Mesothelial cell of epicardium (in vitro differentiated cells): ENCODE measurements at places on chromosomes 7 and 10.

DNA sequence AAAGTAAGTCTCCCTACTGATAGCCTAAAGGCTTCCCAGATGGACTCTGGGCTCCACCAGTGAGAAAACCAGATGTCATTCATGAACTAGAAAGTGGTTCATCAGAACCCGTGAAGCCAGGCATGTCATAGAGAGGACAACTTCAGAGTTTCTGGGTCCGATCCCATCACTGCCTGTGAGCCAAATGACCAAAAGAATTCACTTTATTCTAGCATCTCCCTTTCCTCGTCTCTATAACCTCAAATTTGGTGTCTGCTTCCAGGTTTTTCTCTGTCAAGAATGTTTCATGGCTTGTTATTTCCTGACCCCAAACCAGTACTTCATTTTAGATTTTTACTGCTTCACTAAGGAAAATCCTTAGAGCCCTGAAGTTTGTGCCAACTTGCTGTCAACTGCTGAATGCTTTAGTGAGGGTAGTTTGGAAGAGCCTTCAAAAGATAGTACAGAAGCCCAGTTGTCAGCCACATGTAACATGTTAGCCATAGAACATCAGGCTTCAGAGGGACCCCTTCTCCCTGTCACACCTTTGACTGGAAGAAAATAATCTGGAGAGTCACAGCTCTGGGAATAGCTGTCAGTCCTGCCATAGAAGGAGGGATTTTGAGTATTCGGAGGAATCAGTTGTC is 34.0 kb downstream of the ITGB8 start:
- H3K27ac ChIP-seq: peak overlapping the region; percentile 37
- no peak for DNase-seq
- H3K36me3 ChIP-seq: peaks cover 39% of the 10 kb centered on the region
- peaks cover 2% of the 10 kb centered on the region for H3K4me1 ChIP-seq

DNA sequence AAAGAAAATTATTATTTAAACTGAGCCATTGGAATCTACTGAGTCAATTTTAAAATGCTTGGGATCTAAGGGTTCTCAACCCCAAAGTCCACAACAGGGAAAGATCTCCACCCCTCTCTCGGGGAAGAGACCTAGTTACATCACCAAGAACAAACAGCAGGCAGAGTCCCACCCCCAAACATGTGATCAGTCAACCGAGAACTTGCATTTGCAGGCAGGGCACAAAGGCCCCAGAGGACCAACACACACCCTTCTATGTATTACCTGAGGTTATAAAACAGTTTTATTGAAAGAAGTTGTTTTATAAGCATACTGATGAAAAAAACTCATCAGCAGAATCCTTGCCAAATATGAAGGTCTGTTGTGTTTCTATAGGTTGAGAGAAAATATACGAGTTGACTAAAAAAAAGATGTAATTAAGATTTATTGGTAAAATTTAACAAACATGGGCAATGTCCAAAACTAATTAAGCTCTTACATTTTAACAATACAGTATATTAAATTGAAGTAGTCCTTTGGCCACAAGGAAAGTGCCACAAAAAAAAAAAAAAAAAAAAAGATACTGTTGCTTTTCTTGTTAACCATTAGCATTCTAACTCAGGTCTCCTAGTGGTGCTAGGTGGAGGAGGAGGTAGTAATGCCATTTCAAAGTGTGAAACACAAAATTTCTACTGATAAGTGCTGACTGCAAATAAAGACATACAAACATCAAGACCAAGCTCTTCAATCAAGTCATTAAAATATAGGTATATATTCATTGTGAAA is 975 bp upstream of the USP54 start:
- peak overlapping the region; percentile 76 for H3K27ac ChIP-seq
- peaks cover 27% of the 10 kb centered on the region for H3K27me3 ChIP-seq
- DNase-seq: no peak
- peaks cover 29% of the 10 kb centered on the region for H3K4me1 ChIP-seq

- no peak overlapping the region for H3K27ac ChIP-seq
- no peaks in the 10 kb centered on the region for H3K4me1 ChIP-seq
- DNase-seq: no peak
- H3K27me3 ChIP-seq: peaks cover 2% of the 10 kb centered on the region
- H3K36me3 ChIP-seq: no peaks in the 10 kb centered on the region
Measured at GRCh38 chr10:90983914-90984549, 63.1 kb upstream of the ANKRD1 start.

GRCh38 chr7:47988496-47989386 is 9.3 kb upstream of the HUS1 start:
- H3K27me3 ChIP-seq: no peaks in the 10 kb centered on the region
- peaks cover 36% of the 10 kb centered on the region for H3K4me1 ChIP-seq
- peak overlapping the region; percentile 9 for H3K27ac ChIP-seq
- no peaks in the 10 kb centered on the region for H3K36me3 ChIP-seq
- H3K4me3 ChIP-seq: no peak overlapping the region

DNA sequence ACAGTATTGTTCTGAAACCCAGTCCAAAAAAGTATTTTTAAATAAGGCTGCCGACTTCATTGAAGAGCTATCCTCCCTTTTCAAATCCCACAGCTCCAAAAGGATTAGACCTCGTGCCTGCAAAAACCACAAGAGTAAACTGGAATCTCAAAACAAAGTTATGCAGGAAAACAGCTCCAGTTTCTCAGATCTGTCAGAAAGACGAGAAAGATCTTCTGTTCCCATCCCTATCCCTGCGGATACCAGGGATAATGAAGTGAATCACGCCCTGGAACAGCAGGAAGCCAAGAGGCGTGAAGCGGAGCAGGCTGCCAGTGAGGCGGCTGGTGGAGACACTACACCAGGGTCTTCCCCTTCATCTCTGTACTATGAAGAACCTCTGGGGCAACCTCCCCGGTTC is 12.6 kb downstream of the MYPN start:
- H3K36me3 ChIP-seq: no peaks in the 10 kb centered on the region
- H3K27ac ChIP-seq: no peak overlapping the region
- H3K4me1 ChIP-seq: no peaks in the 10 kb centered on the region
- DNase-seq: no peak
- H3K4me3 ChIP-seq: no peak overlapping the region

DNA sequence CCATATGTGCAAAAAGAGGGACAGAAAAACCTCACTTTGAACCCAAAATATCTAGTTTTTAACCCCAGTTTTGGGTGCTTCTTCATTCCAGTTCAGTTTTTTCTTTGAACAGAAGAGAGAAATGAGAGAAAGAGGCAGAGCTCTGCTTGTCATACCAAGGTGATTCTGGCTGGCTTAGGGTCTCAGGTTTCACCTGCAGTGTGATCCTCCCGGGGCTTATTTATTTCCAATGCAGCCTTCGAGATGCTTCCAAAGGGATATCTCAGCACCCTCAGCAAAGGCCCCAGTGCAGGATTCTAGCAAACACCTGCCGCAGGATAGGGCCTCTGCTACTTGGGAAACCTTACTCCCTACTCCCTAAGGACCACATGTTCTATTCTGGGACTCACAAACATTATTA is 131.3 kb downstream of the WDR11 start:
- peak overlapping the region; percentile 87 for H3K27ac ChIP-seq
- H3K4me1 ChIP-seq: peaks cover 61% of the 10 kb centered on the region
- DNase-seq: peak; percentile 21
- H3K36me3 ChIP-seq: peaks cover 12% of the 10 kb centered on the region

- no peak overlapping the region for H3K27ac ChIP-seq
- DNase-seq: no peak
Measured at GRCh38 chr7:148419856-148420832, 170.4 kb upstream of the C7orf33 start.

GRCh38 chr10:50635286-50635685 is 11.5 kb upstream of the SGMS1 start:
- no peak overlapping the region for H3K27ac ChIP-seq
- peaks cover under 1% of the 10 kb centered on the region for H3K36me3 ChIP-seq
- no peak overlapping the region for H3K4me3 ChIP-seq
- H3K27me3 ChIP-seq: peaks cover 9% of the 10 kb centered on the region
- no peaks in the 10 kb centered on the region for H3K4me1 ChIP-seq

DNA sequence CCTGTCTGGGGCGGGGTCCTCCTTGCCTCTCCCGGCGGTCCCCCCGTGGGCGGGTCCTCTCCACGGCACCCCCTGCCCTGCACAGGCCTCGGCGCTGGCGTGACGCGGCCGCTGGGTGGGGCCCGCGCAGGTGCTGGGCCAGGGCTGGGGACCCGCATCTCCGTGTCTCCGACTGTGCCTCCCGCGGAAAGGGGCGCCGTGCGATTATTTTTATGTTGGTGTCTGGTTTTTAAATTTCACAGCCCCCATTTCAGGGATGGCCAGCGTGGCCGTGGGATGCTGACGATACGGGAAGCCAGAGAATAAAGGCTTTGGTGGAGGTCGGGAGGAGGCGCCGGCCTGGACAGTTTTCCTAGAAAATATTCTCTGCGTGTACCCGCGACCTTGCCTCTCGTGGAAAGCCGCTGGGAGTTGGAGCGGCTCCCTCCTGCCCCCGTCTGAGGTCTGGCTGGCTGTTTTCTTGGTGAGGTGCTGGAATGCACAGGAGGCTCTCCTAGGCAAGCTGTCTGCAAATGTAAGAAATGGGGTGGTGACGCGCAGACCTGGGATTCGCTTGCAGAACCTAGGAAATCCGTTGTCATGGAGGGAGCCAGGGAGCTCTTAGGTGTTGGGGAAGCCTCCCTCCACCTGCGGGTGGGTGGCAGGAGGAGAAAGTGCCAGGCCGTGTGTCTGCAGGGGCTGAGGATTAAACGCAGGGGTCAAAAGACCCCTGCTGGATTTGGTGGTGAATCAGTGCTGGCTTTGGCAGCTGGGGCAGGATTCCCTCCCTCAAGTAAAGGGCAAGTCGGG is 28.7 kb upstream of the JAKMIP3 start:
- H3K4me3 ChIP-seq: peak overlapping the region; percentile 73
- no peaks in the 10 kb centered on the region for H3K36me3 ChIP-seq
- no peak overlapping the region for H3K27ac ChIP-seq
